ENCODE measurements at places on chromosomes 3 and 15.

DNA sequence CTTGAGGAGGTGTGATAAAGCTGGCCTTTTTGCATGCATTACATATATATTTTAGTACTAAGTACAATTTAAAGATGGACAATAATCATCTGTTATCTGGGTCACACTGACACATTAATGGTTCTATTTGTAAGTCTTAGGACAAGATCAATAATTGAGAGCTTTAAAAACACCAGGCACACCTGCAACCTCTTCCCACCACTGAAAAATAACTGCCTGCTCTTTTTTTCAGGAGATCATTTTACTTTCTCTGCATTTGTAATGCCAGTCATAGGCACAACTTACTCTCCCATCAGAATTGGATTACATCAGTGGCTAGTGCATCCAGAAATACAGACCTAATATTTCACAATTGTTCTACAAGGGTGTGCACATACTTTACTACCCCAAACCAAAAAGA lies 149.8 kb downstream of the MECOM start:
- DNase-seq: no peak

- DNase-seq: no peak
These were observed 69.8 kb downstream of the HES1 start for GRCh38 chr3:194205675-194206133.

DNA sequence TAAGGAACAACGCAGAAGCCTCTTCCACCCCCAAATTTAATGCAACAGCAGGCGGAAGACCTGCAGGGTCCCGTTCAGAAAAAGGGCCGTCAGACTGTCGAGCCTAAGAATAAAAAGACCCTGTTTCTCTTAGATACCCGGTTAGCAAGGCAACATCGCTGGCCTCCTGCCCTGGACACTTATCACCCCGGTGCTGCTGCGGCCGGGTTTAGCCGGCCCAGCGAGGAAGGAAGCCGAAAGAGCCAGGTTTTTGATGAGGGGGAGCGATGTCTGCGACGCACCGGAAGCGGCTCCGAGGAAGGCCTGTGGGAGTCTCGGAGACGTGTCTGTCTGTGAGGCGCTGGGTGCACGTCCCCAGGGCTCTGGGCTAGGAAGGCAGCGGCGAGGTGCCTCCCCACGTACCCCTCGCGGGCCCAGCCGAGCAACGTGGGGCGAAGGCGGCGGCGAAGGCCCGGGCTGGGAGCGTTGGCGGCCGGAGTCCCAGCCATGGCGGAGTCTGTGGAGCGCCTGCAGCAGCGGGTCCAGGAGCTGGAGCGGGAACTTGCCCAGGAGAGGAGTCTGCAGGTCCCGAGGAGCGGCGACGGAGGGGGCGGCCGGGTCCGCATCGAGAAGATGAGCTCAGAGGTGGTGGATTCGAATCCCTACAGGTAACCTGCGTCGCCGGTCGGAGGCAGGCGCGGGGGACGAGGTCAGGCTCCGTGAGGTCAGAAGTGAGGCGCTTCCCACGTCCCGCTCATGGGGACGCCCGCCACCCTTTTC lies at the start of gene UBA5:
Gene UBA5, plus strand, starts transcription at position 278 of the 759 bp plus-strand sequence. Its CDS starts 209 bp downstream, at position 487.
- peak; percentile 74 for DNase-seq

DNA sequence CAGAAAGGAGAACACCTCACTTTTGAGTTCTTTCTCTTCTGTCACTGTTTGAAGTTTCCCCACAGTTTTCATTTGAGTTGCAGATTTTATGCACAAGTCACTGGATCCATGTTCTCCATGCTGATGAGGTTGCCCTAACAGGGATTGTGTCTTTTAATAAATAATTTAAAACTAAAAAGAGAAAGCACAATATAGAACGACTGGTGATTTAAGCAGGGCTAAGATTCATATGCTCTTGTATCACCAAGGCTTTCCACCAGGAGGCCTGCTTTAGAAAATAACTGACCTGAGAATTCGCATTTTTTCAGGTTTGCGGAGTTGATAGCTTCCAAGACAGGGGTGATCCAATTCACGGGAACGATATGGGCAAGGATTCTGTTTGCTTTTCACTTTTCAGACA lies 252.0 kb upstream of the VEPH1 start:
- DNase-seq: no peak

DNA sequence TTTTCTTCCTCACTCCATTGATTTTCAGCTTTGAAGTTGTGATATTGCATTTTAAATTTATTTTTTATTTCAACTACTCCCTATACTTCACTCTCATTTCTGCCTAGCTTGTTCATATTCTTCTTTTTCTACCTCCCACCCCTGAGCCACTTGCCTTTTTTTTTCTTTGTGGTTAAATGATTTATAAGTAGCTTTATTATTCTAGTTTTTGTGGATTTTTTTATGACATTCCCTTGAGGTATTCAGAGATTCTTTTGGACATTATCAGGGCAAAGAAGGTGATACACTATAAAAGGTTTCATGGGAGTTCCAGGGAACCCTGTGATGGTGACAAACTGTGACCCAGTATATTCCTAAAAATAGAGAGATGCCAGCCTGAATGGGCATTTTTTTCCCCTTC lies 3.3 kb downstream of the C15orf61 start:
- no peak for DNase-seq

Measured in CD4-positive, alpha-beta T cell treated with Interleukin-21 for 1 hour (primary cell).